ENCODE measurements at places on chromosomes 4 and X.

GRCh38 chrX:17822351-17822750 is 38.7 kb downstream of the RAI2 start:
- DNase-seq = no peak

GRCh38 chr4:168484626-168485025 is 4.3 kb upstream of the DDX60L start:
- no peak for DNase-seq

DNA sequence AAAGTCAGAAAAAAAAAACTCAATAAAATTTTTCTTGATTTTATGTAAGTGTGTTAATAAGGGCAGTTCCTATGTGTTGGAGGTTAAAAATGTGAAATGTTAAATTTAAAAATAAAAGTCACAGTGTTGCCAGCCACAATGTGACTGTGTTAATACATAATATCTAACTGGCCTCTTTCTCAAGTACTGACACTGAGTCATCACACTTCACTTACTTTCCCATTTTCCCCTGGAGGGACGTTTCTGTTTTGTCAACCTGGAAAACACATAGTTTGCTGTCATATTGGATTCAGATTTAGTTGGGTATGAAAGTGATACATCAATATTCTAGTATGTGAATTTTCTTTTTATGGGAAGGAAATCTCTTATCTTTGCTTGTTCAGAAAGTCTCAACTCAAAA is 46.4 kb downstream of the ARHGEF38 start:
- no peak for DNase-seq

DNA sequence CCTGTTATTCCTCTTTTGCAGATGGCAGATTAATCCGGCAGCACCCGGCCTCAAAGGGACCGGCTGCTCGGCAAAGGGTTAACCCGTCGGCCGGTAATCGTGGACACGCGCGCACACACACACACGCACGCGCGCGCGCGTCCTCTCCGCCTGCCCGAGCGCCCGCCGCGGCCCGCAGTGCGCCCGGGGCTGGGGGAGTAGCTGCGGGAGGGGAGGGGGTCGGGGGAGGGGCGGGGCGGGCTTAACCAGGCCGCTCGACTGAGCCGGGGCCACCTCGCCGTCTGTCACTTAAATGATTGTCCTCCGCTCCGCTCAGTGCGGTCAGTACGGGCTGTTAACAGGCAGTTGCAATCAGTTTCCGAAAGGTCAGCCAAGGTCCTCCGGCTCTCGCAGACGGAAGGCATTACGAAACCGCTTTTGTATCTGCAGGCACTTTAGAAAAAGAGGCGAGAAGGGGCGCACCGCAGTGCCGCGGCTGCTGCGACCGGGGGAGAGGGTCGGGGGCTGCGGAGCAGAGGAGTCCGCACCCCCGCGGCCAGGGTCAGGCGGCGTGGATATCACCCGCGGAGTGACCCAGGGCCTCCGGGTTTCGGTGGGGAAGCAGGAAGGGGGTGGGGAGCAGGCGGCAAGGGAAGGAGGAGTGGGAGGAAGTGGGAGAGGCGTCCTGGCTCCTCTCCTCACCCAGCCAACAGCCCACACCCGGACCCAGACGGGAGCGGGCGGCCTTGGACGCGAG is 57.3 kb upstream of the BCOR start:
- DNase-seq = peak; percentile 78

- DNase-seq = no peak
These were observed 111.1 kb downstream of the CFAP299 start for GRCh38 chr4:80446664-80447063.

DNA sequence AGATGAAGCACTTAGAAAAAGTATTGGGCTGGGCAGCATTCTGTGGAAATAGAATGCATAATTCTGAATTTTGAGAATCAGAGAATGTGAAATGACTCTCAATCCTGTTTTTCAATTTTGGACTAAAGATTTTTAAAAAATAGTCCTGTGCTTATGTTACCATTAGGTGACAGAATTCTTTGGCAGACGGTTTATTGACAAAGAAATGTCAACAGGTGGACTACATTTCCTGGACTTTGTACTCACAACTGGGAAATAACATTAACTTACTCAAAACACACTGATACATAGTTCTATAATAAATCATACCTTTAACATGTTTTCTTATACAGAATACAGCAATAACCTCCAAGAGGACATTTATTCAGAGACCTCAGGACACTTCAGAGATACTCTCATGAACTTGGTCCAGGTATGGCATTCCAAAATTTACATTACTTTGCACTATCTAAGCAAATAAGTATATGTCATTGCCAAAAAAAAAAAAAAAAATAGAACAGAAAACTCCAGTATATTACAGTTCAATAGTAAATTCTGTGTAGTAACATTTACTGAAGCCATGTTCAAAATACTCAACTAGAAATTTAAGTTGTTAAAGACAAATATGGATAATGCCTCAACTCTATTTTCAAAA is 72.7 kb downstream of the ANXA10 start:
- DNase-seq = no peak

- no peak for DNase-seq
These were observed 207.5 kb downstream of the PDGFC start for GRCh38 chr4:156764145-156764544.

GRCh38 chr4:4990857-4991540 is 28.3 kb downstream of the CYTL1 start:
- DNase-seq = no peak

GRCh38 chr4:142574306-142574705 is 271.8 kb downstream of the INPP4B start:
- DNase-seq = no peak

GRCh38 chr4:38049545-38050170 is 89.5 kb downstream of the PTTG2 start:
- no peak for DNase-seq

DNA sequence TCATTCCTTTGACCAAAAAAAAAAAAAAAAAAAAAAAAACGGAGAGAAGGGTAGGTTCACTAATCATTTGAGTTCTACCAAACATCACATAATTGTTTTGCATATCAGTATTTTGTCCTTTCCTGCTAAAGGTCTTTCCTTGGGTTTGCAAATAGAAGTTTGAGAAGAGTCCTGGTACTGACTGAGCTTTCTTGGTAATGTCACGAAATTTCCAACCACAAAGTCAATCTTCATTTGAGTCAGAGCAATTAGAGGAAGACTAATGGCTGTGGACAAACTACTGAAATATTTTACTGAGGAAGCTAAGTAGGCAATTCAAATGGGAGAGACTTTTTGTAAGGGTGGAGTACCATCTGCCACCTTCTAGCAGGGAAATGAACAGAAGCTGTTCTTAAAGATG is 21.7 kb upstream of the CD40LG start:
- no peak for DNase-seq

DNA sequence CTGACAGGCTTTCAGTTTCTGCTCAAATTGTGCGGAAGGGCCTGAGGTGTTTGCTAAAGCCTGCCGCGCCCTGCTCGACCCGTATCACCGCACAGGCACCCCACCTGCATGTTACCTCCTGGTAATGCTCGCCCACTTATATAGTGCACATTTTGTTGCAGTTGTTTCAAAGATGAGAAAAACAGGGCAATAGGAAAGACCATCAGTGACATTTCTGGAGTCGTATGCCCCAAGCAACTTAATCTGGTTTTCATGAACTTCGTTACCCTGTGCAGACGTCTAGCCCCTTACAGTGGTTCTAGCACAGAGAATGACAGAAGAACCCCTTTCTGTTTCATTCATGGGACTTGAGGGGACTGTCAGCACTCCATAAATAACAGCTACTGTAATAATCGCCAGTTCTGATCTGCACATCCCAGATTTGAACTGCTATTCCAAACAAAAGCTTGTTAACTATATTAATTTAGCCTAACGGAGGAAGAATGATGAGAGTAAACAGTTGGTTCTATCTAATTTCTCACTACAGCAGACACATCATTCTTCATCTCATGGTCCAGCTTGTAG is 940 bp upstream of the DCTD start:
- no peak for DNase-seq

DNA sequence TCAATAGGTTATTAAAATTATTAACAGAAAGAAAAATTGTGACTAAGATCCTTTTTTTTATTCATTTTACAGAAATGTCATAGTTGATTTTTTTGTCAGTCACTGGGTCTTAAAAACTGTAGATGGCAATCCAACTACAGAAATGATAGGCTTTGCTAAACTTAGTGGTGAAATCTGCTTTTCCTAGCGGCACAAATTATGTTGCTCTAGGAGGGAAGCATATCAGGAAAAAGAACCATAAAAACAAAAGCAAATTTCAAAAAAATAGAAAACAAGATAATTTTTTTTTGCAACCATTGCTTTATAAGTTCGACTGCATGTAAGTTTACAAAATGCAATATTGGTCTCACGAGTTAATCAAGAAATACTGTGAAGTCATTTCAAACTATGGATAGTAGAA is 443.5 kb upstream of the IGFBP7 start:
- peak; percentile 85 for DNase-seq

- no peak for DNase-seq
These were observed 76.6 kb upstream of the CBLL2 start for GRCh38 chrX:22196149-22196548.

DNA sequence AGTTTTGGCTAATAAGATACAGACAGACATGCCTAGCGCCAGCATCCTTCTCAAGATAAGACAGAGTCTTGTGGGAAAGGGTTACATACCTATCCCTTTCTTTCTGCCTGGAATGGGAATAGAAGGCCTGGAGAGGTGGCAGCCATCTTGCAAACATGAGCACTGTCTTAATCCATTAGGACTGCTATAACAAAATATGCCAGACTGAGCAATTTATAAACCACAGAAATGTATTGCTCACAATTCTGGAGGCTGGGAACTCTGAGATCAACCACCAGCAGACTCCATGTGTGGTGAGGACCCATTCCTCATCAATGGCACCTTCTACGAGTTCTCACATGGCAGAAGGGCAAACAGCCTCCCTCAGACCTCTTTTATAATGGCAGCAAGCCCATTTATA is 26.5 kb upstream of the NEIL3 start:
- no peak for DNase-seq

DNA sequence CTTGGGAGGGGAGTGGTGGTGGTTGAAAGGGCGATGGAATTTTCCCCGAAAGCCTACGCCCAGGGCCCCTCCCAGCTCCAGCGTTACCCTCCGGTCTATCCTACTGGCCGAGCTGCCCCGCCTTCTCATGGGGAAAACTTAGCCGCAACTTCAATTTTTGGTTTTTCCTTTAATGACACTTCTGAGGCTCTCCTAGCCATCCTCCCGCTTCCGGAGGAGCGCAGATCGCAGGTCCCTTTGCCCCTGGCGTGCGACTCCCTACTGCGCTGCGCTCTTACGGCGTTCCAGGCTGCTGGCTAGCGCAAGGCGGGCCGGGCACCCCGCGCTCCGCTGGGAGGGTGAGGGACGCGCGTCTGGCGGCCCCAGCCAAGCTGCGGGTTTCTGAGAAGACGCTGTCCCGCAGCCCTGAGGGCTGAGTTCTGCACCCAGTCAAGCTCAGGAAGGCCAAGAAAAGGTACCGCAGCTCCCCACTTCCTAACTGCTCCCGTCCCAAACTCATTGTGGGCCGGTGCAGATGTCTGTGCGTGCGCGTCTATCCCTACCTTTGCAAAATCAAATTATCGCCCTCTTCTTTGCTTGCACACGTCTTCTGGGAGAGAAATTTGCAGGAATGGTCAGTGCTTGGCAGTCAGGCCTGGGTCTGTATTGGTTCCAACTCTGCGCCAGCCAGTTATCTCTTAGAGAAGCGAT is 533 bp downstream of the IL15 start:
- peak; percentile 43 for DNase-seq

DNA sequence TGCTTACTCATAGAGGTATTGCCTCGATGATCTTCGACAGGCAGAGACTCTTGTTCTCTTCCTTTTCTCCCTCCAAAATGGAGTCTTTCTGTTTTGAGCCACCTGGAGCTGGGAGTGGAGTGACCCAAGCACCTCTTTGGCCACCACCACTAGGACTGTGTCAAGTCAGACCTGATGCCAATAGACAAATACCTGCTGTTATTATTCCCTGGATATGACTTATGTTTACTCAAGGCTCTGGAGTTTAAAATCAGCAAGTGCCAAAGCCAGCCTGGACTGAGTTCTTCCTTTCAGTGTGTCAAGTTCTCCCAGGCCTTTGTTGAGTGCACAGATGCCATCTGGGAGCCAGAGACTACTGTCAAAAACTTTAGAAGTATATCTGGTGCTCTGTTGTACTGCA is 130.2 kb upstream of the SLC6A14 start:
- DNase-seq = no peak

DNA sequence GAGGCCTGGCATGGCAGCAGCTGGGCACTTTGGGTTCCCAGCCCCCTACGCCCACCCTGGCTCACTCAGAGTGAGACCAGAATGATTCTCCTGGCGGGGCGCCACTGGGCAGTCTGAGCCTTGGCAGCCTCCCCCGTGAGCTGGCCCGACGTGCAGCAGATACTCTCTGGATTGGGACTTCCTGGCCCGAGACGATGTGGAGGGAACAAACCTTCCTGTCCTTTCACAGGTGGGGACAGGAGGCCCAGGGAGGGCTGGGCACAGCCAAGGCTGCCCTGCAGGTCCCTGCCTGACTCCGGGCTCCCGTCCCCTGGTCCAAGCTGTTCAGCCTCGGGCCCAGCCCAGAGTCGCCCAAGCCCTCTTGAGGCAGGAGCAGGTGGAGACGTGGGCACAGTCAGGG is 17.9 kb upstream of the ADD1 start:
- peak; percentile 17 for DNase-seq

DNA sequence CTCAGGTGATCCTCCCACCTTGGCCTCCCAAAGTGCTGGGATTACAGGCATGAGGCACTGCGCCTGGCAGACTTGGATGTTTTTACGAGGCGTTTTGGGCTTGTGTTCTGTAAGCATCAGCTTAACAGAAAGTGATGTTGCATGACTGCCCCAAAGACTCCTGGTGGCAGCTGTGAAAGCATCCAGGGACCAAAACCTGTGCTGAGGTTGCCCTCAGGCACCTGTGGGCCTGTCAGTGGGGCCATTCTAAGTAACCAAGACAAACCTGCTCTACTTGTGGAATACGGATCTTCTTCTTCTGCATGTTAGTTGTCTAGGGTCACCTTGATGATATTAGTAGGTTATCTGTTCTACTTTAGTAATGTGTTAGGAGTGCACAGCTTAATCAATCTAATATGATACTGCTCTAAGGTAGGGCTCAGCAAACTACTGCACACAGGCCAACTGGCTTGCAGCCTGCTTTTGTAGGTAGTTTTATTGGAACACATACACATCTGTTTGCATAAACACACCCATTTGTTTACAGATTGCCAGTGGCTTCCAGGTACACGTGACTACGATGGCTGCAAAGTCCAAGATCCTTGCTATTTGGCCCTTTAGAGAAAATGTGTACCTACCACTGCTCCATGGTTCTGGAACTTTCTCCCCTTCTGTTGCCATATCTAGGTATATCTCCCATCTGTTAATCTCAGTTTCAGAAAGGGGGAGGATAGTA is 136.7 kb downstream of the GPR143 start:
- DNase-seq = no peak

All from brain (organoid and tissue), 16 donors.